ENCODE measurements at places on chromosomes 16 and 17.

- no peak for DNase-seq
Observed at GRCh38 chr17:9470171-9470570, 105.4 kb downstream of the STX8 start.

- no peak for DNase-seq
Observed at GRCh38 chr17:77449373-77449907, 308.7 kb downstream of the SEC14L1 start.

DNA sequence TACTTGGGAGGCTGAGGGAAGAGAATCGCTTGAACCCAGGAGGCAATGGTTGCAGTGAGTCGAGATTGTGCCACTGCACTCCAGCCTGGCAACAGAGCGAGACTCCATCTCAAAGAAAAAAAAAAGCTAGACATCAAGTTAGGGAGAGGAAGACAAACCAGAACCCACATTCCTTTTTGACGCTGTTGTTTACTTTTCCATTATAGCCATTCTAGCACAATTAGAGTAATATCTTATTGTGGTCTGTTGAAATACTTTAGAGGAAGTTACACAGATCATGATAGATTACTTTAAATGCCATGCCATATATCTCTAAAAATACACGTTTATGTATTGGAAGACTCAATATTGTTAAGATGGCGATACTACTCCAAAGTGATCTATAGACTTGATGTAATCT lies 16.5 kb upstream of the ABCC1 start:
- DNase-seq = no peak

DNA sequence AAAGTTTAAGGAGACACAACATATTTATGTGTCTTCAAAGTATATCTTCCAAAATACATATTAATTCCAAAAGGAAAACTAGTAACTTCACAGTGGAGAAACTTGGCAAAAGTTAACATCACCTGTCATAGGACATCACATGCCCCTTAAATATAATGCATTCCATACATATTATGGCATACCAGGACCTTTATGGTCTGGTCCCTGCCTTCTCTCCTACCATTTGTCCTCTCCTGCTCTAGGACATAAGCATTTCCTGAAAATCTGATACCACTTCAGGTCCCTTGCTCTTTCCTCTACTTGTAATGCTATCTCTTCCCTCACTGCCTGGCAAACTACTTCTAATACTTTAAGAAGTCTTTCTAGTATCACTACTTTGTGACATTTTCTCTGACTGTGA lies 168.1 kb upstream of the RBL2 start:
- no peak for DNase-seq

GRCh38 chr16:20317117-20317516 lies 10.2 kb downstream of the GP2 start:
- DNase-seq = no peak

GRCh38 chr17:18191236-18191667 lies 7.6 kb downstream of the ALKBH5 start:
- no peak for DNase-seq

- no peak for DNase-seq
Observed at GRCh38 chr17:35752471-35752870, 568 bp downstream of the GAS2L2 start.

GRCh38 chr17:67801626-67802175 lies 23.6 kb upstream of the BPTF start:
- DNase-seq = no peak

GRCh38 chr17:15273141-15273793 lies 8.1 kb upstream of the PMP22 start:
- DNase-seq = no peak

GRCh38 chr17:57645950-57646665 lies 99.0 kb downstream of the CCDC182 start:
- DNase-seq = no peak

- no peak for DNase-seq
Observed at GRCh38 chr17:38908676-38909181, 16.7 kb upstream of the LASP1NB start.

- no peak for DNase-seq
Observed at GRCh38 chr16:12377497-12377896, 401.0 kb downstream of the SNX29 start.

- peak; percentile 5 for DNase-seq
Observed at GRCh38 chr16:56013962-56014552, 138.9 kb upstream of the CES5A start.

DNA sequence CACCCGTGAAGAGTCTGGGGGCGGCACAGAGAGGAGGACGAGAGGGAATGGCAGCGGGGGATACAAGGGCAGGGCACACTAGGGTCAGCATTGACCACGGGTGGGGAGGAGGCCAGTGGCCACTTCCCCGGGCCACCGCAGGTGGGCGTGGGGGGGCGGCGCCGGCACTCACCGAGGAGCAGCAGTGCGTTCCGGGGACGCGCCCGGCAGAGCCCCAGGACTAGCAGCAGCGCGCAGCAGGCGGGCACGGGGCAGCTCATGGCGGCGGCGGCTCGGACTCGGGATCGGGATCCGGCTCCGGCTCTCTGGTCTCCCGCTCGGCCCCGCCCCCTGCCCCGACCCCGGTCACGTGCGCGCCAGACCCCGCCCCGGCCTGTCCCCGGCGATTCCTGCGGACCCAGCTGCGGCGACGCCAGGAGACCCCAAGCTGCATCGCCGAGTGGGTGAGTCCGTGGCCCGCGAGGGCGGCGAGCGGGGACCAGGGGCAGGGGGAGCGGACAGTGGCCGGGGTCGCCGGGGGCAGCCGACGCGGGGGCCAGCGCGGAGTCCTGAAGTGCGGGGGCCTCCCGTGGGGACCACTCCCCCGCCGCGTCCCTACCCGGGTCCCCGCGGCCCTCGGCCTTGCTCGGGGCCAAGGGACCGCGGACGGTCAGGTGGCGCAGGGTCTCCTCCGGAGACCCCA lies at the start of the genes SGSH and SLC26A11:
TSS of gene SGSH (minus strand) at position 280 of the 682 bp plus-strand sequence. CDS start at position 260, 20 bp downstream.
TSS of gene SLC26A11 (plus strand) at position 374 of the 682 bp plus-strand sequence. CDS start 1,134 bp downstream, outside the sequence.
- DNase-seq = peak; percentile 48

DNA sequence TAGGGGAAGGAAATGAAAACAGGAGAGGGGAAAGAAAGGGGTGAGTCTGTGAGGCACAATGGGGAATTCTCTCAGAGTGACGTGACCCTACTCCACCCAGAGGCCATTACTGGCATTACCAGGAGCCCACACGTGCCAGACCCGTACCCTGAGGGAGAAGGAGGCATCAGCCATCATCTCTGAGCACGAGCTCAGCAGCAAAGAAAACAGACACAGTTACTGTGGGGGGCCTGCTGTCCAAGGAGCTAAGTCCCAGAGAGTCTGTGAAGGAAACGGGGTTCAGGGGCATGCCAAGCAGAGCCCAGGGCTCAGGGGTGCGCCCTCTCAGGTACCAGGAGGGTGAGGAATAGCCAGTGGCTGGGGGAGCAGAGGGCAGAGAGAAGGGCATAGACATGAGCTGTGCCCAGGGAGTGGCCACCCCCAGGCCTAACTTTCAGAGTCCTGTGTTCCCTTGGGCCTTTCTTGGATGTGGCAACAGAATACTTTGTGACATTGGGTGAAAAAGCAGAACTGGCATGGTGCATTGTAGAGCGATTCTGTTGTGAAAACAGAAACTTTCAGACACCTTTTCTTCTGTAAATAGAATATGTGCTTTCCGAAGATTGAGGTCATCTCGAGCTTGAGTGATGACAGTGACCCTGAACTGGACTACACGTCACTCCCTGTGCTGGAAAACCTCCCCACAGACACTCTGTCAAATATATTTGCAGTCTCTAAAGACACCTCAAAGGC lies 11.3 kb downstream of the TAF1C start:
- DNase-seq = peak; percentile 41

- DNase-seq = no peak
Observed at GRCh38 chr16:78972006-78972405, 628.5 kb downstream of the MAF start.

GRCh38 chr17:73323409-73324159 lies 11.8 kb upstream of the CDC42EP4 start:
- DNase-seq = no peak

DNA sequence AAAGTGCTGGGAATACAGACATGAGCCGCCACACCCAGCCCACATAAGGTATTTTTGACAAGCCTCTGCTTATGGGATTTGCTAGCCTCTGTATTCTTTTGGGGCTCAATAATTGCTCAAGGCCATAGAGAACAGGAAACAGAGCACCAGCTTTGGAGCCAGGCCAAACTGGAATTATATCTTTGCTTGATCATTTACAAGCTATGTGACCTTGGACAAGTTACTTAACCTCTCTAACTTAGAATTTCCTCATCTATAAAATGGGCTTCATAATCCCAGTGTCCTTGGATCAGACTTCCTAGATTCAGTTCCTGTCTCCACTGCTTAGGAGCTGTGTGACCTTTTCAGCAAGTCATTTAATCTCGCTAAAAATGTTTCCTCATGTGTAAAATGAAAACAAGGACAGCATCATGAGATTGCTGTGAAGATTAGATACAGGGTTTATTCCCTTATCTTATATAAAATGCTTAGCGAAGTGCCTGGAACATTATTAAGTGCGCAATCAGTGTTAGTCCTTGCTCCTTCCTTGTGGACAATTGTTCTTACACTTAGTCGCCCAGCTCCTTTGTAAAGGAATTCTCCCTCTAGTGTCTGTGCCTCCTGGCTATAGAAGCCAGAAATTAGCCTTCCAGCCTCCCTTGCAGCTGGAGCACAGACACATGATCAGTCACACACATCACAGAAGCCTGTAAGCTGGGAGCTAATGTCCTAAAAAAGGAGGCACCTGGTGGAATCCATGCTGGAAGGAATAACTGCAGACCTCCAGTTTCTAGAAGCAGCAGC lies 16.6 kb downstream of the KRT9 start:
- DNase-seq = no peak

DNA sequence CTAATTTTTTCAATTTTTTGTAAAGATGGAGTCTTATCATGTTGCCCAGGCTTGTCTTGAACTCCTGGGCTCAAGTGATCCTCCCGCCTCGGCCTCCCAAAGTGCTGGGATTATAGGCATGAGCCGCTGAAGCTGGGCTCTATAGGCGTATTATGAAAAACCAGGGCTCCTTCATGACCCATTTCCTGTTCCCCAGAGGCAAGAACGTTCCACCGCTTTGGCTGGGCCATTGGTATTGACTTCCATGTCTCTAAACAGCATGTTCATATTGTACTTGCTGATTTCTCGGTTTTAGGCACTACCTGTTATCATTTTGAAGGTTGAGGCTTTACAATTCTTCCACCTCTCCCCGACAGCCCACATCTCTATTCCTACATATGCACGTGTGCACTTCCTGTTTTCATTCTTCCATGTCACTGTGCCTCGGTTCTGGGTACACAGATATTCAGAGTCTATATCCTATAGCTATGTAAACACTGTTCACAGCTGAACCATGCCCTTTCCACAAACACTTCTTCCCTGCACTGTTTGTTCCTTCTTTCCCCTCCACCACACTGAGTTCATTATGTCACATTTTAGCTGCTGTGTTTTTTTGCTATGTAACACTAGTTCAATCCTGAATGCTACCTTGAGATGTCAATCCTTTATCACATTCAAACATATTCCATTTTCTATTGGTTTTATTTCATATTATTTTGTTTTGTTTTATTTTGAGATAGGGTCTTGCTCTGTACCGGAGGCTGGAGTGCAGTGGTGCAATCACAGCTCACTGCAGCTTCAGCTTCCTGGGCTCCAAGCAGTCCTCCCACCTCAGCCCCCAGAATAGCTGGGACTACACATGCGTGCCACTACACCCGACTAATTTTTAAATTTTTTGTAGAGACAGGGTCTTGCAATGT lies 16.8 kb upstream of the MAPK3 start:
- no peak for DNase-seq

- DNase-seq = no peak
Observed at GRCh38 chr17:7750321-7750821, 32.8 kb downstream of the DNAH2 start.
